Muscle of back (tissue), 13 donors: ENCODE measurements at places on chromosomes 5 and 9. TPM values are rescaled to one million over a fixed set of nuclear protein-coding genes. Genes with fewer than 3 reads are reported as not detected.

Gene CCDC112
- 10.4 TPM for polyA plus RNA-seq

Gene IL4
- polyA plus RNA-seq, result not detected

Gene GBGT1
- 4.3 TPM for polyA plus RNA-seq

GRCh38 chr9:6838158-6838557 is 80.4 kb downstream of the KDM4C start:
- DNase-seq, result no peak

GRCh38 chr5:160272264-160272663 is 40.1 kb downstream of the CCNJL start:
- no peak for DNase-seq

GRCh38 chr9:82777366-82777765 is 285.6 kb downstream of the RASEF start:
- no peak for DNase-seq

- peak; percentile 72 for DNase-seq
Measured at GRCh38 chr5:32044939-32045338, 129.2 kb downstream of the GOLPH3 start.

Gene NUTM2G
- 0.46 TPM for polyA plus RNA-seq

DNA sequence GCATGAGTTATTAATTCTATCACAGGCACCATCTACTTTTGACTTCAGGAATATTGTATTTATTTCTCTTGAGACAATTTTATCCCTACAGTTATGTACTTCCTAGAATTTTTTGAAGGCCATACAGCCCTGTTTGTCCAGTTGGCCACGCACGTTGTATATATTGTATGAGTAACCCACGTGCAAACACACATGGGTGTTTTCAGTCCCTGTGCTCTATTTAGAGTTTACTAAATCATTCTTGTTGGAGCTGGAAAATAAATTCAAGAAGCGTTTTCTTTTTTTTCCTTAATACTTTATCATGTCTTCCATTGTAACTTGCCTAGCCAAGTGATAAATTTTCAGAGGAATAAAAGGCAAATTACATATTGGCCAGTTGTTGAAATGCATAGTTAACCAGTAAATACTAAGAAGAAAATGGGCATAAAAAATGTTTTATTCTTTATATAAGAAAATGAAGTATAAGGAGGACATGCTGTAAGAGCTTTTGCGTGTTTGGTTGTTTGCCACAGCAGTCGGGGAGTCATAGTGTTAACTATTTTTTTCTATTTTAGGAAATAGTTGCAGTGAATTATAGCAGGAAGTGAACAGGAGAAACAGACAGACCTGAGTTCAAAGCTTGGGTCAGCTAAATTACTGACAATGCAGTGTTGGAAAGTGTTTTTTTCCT is 86.4 kb upstream of the MINAR2 start:
- peak; percentile 41 for DNase-seq

GRCh38 chr5:195401-196160 is 4.3 kb downstream of the LRRC14B start:
- no peak for DNase-seq
